ENCODE measurements at places on chromosomes 1 and 21. TPM values are rescaled to one million over a fixed set of nuclear protein-coding genes. Genes with fewer than 3 reads are reported as not detected.
A peak's percentile ranks its signal among the peaks of the same experiment; 100 is the strongest.

Gene PDZK1IP1
- total RNA-seq, result 245 TPM

Gene LCE3D
- not detected for total RNA-seq

Gene E2F2
- 0.50 TPM for total RNA-seq

Gene AXDND1
- 0.57 TPM for total RNA-seq

Gene S100A12
- total RNA-seq, result 1.3 TPM

Gene WDR64
- not detected for total RNA-seq

Gene ZDHHC18
- 15.6 TPM for total RNA-seq

Gene LRRC71
- total RNA-seq, result 0.50 TPM

Gene HTR6
- total RNA-seq, result not detected

Gene FCRL6
- total RNA-seq, result 1.4 TPM

GRCh38 chr1:23074012-23074411, 54.7 kb downstream of the KDM1A start:
- no peaks in the 10 kb centered on the region for H3K4me1 ChIP-seq
- H3K27ac ChIP-seq, result no peak overlapping the region
- no peak overlapping the region for H3K4me3 ChIP-seq
- no peaks in the 10 kb centered on the region for H3K27me3 ChIP-seq
- peaks cover 50% of the 10 kb centered on the region for H3K36me3 ChIP-seq

- no peak for DNase-seq
- no peak overlapping the region for H3K4me3 ChIP-seq
- peaks cover 17% of the 10 kb centered on the region for H3K36me3 ChIP-seq
- H3K27me3 ChIP-seq, result no peaks in the 10 kb centered on the region
- H3K4me1 ChIP-seq, result no peaks in the 10 kb centered on the region
Observed at GRCh38 chr21:42851812-42852665, 27.3 kb downstream of the WDR4 start.

DNA sequence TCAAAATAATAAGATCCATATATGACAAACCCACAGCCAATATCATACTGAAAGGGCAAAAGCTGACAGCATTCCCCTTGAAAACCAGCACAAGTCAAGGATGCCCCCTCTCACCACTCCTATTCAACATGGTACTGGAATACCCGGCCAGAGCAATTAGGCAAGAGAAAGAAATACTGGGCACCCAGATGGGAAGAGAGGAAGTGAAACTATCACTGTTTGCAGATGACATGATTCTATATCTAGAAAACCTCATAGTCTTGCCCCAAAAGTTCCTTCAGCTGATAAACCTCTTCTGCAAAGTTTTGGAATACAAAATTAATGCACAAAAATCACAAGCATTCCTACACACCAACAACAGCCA, 442.7 kb downstream of the PTBP2 start:
- no peaks in the 10 kb centered on the region for H3K36me3 ChIP-seq
- no peak overlapping the region for H3K27ac ChIP-seq
- no peak for DNase-seq
- H3K4me1 ChIP-seq, result no peaks in the 10 kb centered on the region
- no peak overlapping the region for H3K4me3 ChIP-seq

GRCh38 chr21:34859976-34860653, 189.0 kb downstream of the RUNX1 start:
- DNase-seq, result no peak
- no peak overlapping the region for H3K27ac ChIP-seq
- peaks cover 2% of the 10 kb centered on the region for H3K4me1 ChIP-seq
- no peaks in the 10 kb centered on the region for H3K27me3 ChIP-seq
- H3K36me3 ChIP-seq, result no peaks in the 10 kb centered on the region
- no peak overlapping the region for H3K4me3 ChIP-seq

GRCh38 chr1:98331243-98331642, 330.3 kb upstream of the SNX7 start:
- no peak for DNase-seq
- H3K27me3 ChIP-seq, result no peaks in the 10 kb centered on the region
- no peak overlapping the region for H3K4me3 ChIP-seq
- H3K36me3 ChIP-seq, result no peaks in the 10 kb centered on the region

- no peak overlapping the region for H3K4me3 ChIP-seq
- no peaks in the 10 kb centered on the region for H3K4me1 ChIP-seq
- no peaks in the 10 kb centered on the region for H3K27me3 ChIP-seq
- H3K27ac ChIP-seq, result no peak overlapping the region
Observed at GRCh38 chr1:195158091-195158490, 1450.1 kb downstream of the KCNT2 start.

DNA sequence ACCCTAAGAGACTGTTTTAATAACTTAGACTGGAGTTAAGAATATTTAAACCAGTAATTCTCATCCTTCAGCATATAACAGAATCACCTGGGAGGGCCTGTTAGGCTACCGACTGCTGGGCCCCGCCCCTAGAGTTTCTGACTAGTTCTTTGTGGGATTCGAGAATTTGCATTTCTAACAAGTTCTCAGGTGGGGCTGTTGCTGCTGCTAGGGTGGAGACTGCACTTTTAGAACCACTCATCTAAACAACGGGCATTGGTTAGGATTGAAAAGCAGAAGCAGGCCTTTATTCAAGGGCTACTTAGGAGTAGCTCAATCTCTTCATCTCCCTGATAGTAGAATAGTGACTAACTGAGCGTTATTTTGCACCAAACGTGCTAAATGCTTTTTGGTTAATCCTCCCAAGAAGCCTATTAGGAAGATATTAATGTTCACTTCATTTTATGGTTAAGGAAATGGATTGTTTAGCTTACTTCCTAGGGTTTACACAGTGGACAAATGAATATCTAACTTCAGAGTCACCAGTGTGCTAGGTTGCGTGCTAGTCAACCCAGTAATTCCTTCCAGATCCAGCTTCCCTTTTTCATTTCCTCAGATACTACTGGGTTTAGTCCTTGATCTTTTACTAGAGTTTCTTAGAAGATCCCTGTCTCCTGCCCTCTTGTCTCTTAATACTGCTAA, 31.1 kb upstream of the UAP1 start:
- no peak overlapping the region for H3K4me3 ChIP-seq
- no peak for DNase-seq
- H3K27ac ChIP-seq, result no peak overlapping the region
- no peaks in the 10 kb centered on the region for H3K4me1 ChIP-seq
- H3K36me3 ChIP-seq, result peaks cover 4% of the 10 kb centered on the region

- peaks cover 2% of the 10 kb centered on the region for H3K27me3 ChIP-seq
- DNase-seq, result peak; percentile 59
- peak overlapping the region; percentile 70 for H3K4me3 ChIP-seq
- peaks cover 8% of the 10 kb centered on the region for H3K4me1 ChIP-seq
- H3K27ac ChIP-seq, result peak overlapping the region; percentile 90
Observed at GRCh38 chr1:8026976-8027747, 1.1 kb upstream of the ERRFI1 start.

- H3K27ac ChIP-seq, result no peak overlapping the region
- no peaks in the 10 kb centered on the region for H3K36me3 ChIP-seq
Observed at GRCh38 chr1:36729716-36730510, 247.2 kb upstream of the CSF3R start.

DNA sequence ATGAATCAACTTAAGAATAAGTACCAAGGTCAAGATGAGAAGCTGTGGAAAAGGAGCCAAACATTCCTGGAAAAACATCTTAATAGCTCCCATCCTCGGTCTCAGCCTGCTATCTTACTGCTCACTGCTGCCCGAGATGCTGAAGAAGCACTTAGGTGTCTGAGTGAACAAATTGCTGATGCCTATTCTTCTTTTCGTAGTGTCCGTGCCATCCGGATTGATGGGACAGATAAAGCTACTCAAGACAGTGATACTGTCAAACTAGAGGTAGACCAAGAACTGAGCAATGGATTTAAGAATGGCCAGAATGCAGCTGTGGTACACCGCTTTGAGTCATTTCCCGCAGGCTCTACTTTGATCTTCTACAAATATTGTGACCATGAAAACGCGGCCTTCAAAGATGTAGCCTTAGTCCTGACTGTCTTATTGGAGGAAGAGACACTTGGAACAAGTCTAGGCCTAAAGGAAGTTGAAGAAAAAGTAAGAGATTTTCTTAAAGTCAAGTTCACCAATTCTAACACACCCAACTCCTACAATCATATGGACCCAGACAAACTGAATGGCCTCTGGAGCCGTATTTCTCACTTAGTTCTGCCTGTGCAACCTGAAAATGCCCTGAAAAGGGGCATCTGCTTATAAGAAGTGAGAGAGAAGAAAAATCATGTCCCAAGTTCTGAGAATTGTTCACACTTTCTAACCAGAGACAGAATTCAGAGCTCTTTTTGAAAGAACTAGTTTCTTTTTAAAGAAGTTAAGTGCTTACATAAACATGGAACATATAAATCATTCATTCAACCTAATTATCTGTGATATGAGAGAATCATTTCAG, 35.7 kb downstream of the TOR1AIP1 start:
- H3K27ac ChIP-seq, result no peak overlapping the region
- H3K27me3 ChIP-seq, result no peaks in the 10 kb centered on the region
- no peak overlapping the region for H3K4me3 ChIP-seq
- no peak for DNase-seq
- no peaks in the 10 kb centered on the region for H3K4me1 ChIP-seq
- H3K36me3 ChIP-seq, result peaks cover 12% of the 10 kb centered on the region

DNA sequence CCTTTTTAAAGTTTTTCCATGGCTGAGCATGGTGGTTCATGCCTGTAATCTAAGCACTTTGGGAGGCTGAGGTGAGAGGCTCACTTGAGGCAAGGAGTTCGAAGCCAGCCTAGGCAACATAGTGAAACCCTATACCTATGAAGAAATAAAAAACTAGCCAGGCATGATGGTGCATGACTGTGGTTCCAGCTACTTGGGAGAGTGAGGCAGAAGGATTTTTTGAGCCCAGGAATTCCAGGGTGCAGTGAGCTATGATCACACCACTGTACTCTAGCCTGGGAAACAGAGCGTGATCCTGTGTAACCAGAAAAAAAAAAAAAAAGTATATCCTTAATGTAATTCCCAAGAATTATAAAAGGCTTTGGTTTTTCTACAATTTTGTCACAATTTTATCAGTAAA, 17.4 kb downstream of the DEPDC1 start:
- no peaks in the 10 kb centered on the region for H3K4me1 ChIP-seq
- no peaks in the 10 kb centered on the region for H3K36me3 ChIP-seq
- H3K4me3 ChIP-seq, result no peak overlapping the region
- H3K27me3 ChIP-seq, result no peaks in the 10 kb centered on the region

DNA sequence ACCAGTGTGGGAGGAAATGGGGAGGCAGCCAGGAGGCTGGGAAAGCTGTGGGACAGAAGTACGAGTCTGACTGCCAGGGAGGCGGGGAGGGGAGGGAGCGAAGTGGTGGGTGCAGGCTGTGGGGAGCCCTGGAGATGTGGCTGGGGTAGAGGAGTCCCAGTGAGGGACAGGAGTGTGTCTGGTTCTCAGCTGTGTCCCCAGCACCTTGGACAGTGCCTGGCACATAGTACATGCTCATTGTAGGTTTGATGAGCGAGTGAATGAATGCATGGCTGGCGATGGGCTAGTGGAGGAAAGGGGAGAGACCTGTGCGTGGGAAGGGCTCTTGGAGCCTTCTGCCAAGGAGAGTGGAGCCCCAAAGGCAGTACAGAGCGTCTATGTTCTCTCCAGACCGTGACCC, 104.1 kb downstream of the SIK1 start:
- H3K27ac ChIP-seq, result peak overlapping the region; percentile 20
- peaks cover 6% of the 10 kb centered on the region for H3K4me1 ChIP-seq
- no peaks in the 10 kb centered on the region for H3K36me3 ChIP-seq
- H3K27me3 ChIP-seq, result no peaks in the 10 kb centered on the region
- no peak overlapping the region for H3K4me3 ChIP-seq

DNA sequence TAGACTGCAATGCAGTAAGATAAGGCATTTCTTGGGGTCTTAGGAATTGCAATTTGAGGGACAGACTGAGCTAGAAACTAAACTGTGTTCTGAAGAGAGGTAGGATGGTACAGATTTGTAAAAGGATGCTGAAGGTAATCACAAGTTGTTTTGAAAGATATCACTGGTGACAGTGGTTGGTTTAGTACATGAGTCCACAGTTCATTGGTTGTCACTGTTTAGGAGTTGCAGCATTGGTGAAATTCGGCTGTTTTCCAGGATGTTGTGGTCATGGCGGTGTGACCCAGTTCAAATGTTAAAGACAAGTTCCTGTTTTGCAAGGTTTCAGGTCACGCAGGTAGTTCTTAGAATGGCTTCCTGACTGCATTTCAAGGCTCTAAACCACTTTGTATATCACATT, 292.8 kb upstream of the B3GALT2 start:
- DNase-seq, result no peak
- H3K4me1 ChIP-seq, result no peaks in the 10 kb centered on the region
- H3K4me3 ChIP-seq, result no peak overlapping the region
- H3K27ac ChIP-seq, result no peak overlapping the region

DNA sequence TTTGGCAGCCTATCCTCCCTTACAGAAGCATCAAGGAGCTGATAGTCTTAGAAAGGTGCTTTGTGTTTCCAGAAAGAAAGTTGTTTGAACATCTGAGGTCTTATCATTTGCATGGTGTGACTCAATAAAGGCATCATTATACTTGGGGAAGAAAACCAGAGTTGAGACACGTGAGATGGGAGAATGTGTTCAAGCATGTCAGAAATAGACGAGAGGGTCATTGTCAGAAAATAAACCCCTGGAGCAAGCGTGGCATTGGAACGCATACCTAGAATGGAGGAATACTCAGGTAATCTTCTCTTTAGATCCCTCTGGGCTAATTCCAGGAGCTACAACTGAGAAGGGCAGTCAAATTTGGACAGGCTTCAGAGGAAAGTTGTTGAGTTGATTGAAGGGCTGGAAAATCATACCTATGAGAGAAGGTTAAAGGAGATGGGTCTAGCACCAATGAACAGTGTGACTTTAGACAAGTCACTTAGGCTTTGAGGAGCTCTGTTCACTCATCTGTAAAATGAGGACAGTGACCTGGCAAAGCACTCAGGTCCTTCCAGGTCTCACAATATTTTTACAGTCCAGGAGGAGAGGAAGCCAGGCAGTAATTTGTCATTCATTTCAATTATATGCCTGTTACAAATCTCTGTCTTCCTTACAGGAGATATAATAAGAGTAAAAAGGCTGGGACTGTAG, 101.3 kb upstream of the C1orf21 start:
- no peaks in the 10 kb centered on the region for H3K27me3 ChIP-seq
- no peak overlapping the region for H3K27ac ChIP-seq
- no peaks in the 10 kb centered on the region for H3K36me3 ChIP-seq
- no peak overlapping the region for H3K4me3 ChIP-seq
